ENCODE measurements at places on chromosomes 7 and 10.

GRCh38 chr7:98210513-98211220 lies 572 bp upstream of the BHLHA15 start:
- no peak for DNase-seq

GRCh38 chr10:122342293-122343134 lies 32.0 kb upstream of the PLEKHA1 start:
- peak; percentile 34 for DNase-seq

DNA sequence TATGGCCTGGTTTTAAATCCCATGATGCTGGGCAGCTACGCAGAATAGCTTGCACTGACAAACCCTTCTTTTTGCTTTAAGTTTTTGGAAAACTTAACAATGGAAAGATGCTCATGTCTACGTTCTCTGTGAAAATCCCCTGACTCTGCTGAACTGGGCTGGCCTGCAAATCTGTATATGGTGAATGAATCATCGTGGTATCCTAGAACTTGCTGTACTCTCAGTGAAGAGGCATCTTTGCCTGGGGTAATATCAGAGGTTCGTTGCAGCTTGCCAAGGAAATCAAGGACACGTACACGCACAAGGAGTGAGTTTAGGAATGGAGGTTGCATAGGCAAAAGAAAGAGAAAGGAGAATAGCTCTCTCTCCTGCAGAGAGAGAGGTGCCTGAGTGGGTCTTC lies 382.0 kb upstream of the ADARB2 start:
- DNase-seq, result no peak

- DNase-seq, result no peak
Measured at GRCh38 chr10:75100764-75101291, 10.6 kb upstream of the SAMD8 start.

All from 8988T (cell line).